ENCODE measurements at places on chromosomes 12 and 14.

GRCh38 chr14:90587252-90587910, 190.6 kb downstream of the CALM1 start:
- DNase-seq, result no peak

DNA sequence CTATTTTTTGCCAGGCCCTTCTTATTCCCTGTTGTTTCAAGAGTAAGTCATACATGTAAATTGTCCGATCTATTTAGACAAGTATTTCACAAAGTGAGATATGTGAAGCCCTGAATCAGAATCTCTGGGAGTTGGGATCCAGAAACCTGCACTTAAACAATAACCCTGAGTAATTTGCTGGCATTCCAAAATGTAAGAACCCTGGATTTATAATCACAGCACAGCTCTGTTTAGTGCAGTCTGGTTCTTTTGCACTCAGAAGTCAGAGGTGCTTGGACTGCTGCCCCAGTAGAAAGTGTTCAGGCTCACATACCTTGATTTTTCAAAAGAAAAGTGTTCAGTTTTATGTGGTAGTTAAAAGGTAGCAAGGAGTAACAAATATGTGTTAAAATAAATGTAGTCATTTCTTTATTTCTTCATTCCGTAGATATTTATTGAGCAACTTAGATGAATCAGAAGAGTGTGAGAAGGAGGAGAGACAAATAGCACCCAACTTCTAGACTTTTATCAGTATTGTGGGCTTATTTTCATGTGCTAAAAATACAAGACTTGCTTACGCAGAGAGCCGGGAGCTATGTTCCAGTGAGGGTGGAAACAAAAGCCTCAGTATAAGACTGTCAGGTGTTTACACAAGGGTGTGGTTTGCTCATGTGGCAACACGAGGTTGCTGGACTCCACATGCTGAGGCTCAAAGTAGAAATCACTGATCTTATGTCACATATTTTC, 70.1 kb downstream of the SYNE2 start:
- no peak for DNase-seq

DNA sequence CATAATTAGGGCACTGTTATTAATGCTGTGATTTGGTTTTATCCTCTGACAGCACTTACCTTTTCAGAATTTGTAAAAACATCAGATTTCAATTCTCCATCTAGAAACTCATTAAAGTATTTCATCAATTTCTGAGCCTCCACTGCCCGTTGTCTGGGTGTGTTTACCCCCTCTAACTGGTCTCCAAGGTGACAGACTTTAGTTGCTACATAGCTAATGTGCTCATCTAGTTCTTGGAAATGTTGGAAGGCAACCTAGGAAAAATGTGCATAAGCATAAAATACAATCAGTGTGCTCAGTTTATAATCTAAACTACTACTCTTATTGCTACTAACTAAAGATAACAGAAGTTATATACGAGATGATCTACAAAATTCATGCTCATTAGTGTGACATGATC, 24.6 kb downstream of the EXOC5 start:
- no peak for DNase-seq

GRCh38 chr12:132560364-132560613, 50.1 kb downstream of the LRCOL1 start:
- DNase-seq, result no peak

DNA sequence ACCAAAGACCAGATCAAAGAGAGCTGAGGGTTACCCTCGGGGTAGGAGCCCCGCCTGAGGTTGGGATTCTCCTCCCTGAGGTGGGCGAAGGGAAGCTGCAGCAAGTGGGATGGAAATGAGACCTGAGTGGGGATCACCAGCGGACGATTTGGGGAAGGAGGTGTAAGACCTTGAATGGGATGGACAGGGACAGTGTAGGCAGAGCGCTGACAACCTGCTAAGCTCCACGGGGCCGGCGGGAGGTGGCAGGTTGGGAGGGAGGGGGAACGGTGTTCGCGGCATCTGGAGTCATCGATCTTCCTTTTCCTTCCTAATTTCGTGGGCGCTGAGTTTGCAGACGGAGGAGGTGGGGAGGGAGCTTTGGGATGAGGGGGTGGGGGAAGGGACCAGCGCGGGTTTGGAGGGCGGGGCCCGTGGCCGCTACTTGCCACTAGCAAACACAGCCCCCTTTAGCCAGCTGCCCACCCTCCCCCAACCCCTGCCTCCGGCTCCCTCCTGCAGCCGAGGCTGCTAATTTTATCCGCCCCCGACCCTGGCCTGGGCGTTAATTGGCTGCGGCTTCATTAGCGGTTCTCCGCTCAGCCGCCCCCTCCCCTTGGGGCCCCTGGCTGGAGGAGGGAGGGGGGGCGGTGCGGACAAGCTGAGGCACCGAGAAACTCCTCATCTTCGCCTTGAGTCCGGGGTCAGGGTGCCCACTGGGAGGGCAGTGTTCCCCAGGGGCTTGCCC, 2.8 kb upstream of the SHMT2 start:
- DNase-seq, result no peak

- no peak for DNase-seq
These were observed 6.1 kb upstream of the CEP170B start for GRCh38 chr14:104858811-104859426.

GRCh38 chr14:38336298-38336697, 80.4 kb upstream of the CLEC14A start:
- no peak for DNase-seq

DNA sequence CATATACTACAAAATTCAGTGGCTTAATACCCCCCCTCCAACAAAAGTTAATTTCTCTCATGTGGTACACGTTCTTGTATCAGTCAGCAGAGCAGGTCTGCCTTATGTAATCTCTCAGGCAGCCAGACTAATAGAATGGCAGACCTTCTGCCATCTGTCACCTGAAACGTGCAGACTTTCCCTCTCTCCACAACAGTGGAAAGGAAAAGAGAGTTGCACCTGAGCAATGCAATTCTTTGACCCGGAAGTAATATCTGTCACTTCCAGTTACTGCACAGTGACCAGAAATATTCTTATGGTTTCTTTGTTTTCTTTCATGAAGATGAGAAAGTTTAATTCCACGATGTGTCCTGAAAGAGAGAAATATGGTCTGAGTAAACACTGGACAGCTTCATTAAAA, 14.4 kb downstream of the KERA start:
- DNase-seq, result no peak

GRCh38 chr14:38282936-38283335, 27.0 kb upstream of the CLEC14A start:
- no peak for DNase-seq

- DNase-seq, result no peak
These were observed 108.9 kb upstream of the MYL2 start for GRCh38 chr12:111029305-111029704.

DNA sequence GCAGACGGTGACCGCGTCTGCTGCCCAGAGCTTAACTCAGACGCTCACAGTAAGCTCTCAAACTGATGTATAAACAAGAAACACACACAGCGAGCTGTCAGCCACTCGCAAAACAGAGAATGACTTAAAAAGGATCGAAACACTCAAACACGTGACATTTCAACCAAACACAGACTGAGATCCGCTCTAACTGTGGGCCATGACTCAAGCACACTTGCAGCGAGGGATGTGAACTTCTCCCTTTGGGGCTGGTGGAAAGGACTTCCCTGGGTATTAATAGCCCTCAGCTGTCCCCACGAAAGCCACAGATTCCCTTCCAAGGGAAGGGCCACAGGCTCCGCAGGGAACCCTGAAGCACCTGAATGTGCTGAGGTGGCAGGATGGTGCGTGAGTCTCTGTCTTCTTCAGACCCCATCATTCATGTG, 29.1 kb downstream of the CCDC88C start:
- DNase-seq, result no peak

- no peak for DNase-seq
These were observed 9.1 kb downstream of the RAB2B start for GRCh38 chr14:21467616-21468015.

DNA sequence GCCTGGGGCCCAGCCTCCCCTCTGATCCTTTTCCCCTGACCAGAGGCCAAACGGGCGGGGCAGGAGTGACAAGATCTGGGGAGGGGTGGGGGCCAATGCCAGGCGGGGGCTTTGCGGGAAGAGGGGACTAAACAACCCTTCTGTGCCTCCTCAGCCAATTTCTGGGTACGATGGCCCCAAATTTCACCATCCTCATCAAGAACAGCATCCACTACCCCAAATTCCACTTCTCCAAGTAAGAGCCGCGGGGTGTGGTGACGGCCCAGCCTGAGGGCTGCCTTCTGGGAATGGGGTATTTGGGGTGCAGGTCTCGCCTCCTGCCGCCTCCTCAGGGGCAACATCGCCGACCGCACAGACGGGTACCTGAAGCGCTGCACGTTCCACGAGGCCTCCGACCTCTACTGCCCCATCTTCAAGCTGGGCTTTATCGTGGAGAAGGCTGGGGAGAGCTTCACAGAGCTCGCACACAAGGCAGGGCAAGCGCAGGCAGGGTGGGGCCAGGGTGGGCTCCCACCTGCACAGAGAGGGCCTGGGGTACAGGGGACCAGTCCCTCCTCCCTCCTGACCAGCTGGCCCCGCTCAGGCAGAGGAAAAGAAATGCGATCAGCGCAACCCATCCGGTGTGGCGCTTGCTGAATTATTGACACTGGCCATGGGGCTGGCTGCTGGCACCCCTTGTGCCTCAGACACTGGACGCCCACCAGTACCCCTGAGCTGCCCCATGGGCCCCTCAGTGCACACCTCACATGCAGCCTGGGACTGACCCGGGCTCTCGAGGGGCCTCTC, 1.7 kb downstream of the P2RX2 start:
- DNase-seq, result no peak

GRCh38 chr12:32284561-32284960, 114.8 kb upstream of the FGD4 start:
- no peak for DNase-seq

DNA sequence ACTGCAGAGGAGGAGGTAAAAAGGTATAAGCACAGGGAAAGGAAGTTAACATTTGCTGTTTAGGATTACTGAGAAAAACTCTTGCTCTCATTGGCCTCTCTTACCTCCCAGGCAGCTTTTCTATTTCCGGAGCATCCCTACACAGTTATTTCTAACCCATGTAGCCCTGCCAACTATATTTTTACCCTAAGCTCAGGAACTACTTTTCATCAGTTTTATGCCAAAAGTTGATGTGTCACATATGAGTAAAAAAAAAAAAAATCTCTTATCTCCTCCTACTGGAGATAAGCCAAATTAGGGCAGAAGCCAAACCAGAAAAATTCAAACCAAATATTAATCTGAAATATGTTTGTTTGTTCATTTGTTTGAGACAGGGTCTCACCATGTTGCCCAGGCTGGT, 34.4 kb upstream of the PSMA6 start:
- DNase-seq, result no peak

DNA sequence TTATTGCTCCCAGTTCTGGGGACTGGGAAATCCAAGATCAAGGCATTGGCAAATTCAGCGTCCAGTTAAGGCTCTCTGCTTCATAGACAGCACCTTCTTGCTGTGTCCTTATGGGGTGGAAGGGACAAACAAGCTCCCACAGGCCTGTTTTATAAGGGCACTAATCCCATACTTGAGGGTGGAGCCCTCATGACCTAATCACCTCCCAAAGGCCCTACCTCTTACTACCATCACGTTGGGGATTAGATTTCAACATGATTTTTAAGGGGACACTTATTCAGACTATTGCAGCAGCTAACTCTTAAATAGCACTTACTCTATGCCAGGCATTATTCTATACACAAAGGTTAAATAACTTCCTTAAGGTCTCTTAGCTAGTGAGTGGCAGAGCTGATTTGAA, 17.3 kb downstream of the TOGARAM1 start:
- DNase-seq, result no peak

GRCh38 chr14:68541178-68541896, 251.5 kb downstream of the ZFP36L1 start:
- DNase-seq, result no peak

GRCh38 chr12:53971129-53971528, 1.8 kb upstream of the HOXC11 start:
- DNase-seq, result no peak

- DNase-seq, result no peak
These were observed 75.2 kb upstream of the FBRSL1 start for GRCh38 chr12:132414634-132415326.

GRCh38 chr12:82857276-82857675, 170.6 kb downstream of the TMTC2 start:
- no peak for DNase-seq

Measured in left renal pelvis (tissue), 4 donors.